ENCODE measurements at places on chromosomes 16 and 17.

DNA sequence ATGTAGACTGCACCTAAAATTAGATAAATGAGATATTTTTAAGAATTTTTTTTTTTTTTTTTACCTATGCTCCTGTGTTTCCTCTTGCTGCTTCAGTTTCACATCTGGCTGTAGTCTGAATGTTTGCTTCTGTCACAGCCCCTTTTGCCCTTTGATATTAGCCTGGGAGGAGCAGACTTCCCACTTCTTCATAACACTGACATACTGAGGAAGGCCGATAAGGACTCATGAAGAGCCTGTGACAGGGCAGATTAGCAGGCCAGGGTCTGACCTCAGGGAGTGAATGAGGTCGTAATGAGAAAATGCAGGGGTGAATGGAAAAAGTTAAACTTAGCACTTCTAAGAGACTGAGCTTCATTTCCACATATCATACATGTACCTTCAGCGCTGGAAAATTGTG is at the start of gene SLFN14:
Gene SLFN14, minus strand, starts transcription at position 117 of the 400 bp plus-strand sequence. CDS start 2,757 bp downstream, outside the sequence.
- DNase-seq: no peak

GRCh38 chr17:59504821-59505220 is 60.6 kb upstream of the DHX40 start:
- DNase-seq: no peak

- no peak for DNase-seq
Observed at GRCh38 chr16:1448536-1449116, 4.3 kb upstream of the CCDC154 start.

DNA sequence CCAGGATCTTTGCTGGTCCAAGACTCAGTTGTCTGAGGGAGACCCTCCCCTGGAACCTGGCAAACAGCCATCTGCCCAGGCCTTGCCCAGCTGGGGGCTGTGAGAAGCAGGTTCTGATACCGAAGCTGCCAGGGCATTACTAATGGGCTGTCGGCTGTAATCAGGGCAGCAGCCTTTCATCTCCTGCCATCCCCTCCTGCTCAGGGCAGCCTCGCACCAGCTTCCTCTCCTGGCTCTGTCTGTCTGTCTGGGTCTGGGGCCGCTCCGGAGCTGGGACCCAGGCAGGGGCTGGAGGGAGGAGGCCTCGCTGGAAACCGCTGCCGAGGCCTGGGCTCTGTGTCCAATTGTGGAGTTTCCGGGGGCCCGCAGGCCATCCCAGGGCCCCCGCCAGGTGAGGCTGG is 21.6 kb upstream of the BRD7 start:
- DNase-seq: no peak

GRCh38 chr17:37735165-37735564 is 9.7 kb downstream of the HNF1B start:
- DNase-seq: no peak

Data from stimulated activated CD8-positive, alpha-beta memory T cell treated with anti-CD3 and anti-CD28 coated beads, Interleukin-15, amount 100 ng/mL, for 48 hours (primary cell).